ENCODE measurements at places on chromosomes 6 and 20. TPM values are rescaled to one million over a fixed set of nuclear protein-coding genes. Genes with fewer than 3 reads are reported as not detected.
A peak's percentile ranks its signal among the peaks of the same experiment; 100 is the strongest.

DNA sequence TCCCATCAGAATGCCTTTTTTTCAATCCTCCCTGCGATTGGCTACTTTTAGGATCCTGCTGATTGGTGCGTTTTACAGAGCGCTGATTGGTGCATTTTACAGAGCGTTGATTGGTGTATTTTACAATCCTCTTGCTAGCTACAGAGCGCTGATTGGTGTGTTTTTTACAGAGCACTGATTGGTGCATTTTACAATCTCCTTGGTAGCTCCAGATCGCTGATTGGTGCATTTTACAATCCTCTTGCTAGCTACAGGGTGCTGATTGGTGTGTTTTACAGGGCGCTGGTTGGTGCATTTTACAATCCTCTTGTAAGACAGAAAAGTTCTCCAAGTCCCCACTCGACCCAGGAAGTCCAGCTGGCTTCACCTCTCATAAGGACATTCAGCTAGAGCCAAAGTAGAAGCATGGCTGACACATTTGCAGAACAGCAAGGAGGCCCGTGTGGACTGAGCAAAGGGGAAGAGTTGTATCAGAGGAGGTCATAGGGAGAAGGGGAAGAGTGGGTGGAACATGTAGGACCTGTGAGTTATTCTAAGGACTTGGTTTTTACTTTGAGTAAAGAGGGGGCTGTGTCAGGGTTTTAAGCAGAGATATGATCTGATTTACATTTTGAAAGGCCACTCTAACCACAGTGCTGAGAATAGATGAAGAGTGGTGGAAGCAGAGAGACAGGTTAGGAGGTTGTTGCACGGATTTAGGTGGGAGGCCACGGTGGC, 2.6 kb downstream of the ALDH5A1 start:
- DNase-seq, result no peak

DNA sequence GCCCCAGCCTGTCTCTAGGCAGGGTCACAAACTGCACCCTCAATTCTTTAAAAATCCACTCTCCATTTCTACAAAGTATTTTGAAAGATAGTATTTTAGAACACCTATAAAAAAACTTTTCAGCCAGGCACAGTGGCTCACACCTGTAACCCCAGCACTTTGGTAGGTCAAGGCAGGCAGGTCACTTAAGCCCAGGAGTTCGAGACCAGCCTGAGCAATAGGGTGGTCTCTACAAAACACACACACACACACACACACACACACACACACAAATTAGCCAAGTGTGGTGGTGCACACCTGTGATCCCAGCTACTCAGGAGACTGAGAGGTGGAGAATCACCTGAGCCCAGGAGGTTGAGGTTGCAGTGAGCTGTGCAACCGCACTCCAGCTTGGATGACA, 30.2 kb downstream of the SLC23A2 start:
- DNase-seq, result no peak

- DNase-seq, result no peak
Observed at GRCh38 chr20:35854713-35855348, 83.0 kb downstream of the PHF20 start.

DNA sequence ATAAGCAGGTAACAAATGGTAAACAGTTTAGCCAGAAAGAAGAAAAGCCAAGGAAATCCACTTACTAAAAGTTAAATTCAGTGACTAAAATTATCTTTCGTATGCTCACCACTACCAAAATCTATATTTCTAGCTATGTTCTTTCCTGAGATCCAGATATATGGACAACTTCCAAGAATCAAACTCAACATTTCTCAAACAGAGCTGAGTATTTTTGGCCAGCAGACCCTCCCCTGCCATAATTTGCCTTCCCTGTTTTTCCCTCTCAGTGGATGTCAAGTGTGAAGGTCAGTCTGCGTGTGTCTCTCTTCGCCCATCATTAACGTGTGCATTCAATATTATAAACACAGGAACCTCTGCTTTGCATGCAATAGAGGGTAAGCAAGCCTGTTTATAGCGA, 42.0 kb downstream of the PRKN start:
- no peak for DNase-seq

- DNase-seq, result no peak
Observed at GRCh38 chr20:23111307-23111943, 25.3 kb upstream of the CD93 start.

DNA sequence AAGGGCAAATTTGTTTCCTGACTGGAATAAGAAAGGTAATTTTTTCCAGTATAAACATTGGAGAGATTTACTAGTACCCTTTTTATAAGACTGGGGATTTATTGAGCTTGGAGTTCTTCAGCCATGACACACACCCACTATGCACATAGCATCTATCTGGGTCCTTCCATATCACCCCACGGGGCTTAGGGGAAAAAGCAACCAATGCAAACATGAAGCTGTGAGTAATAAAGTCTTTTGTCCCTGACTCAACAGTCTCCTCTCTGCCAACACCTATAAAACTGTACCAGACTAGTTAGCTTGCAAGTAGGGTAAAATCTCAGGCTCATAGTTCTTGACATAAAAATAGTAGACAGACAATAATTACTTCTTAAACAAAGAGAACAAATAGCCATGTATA, 23.4 kb downstream of the COL21A1 start:
- no peak for DNase-seq

GRCh38 chr6:89208551-89208950, 8.6 kb downstream of the GABRR1 start:
- DNase-seq, result peak; percentile 66

DNA sequence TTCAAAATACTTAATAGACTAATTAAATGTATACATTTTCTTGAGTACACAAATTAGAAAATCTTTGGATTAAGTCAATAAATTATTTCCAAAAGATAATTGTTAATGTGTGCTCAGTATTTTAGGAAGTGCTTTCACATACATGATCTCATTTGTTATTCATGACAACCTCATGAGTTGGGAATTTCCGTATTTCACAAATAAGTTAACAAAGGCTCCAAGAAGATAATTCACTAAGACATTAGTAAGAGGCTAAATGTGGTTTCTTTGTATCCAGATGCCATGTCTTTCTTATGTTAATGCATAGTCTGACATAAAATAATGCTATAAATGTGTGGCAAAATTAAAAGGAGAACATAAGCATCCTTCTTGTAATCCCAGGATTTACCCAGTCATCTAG, 79.5 kb upstream of the TCF21 start:
- no peak for DNase-seq

DNA sequence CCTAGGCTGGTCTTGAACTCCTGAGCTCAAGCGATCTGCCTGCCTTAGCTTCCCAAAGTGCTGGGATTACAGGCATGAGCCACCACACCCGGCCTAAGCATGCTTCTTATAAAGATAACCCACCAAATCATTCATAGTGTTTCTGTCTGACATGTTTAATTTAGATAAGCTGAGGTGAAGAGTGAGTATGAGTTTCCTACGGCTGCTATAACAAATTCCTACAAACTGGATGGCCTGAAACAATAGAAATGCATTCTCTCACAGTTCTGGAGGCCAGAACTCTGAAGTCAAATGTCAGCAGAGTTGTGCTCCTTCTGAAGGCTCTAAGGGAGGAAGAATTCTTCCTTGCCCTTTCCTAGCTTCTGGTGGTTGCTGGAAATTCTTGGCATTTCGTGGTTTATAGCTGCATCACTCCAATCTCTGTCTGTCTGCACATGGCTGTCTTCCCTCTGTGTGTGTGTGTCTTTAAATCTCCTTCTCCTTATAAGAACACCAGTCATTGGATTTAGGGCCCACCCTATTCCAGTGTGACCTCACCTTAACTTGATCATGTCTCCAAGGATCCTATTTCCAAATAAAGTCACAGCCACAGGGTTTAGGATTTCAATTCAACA, 29.9 kb downstream of the MAPK13 start:
- DNase-seq, result no peak

DNA sequence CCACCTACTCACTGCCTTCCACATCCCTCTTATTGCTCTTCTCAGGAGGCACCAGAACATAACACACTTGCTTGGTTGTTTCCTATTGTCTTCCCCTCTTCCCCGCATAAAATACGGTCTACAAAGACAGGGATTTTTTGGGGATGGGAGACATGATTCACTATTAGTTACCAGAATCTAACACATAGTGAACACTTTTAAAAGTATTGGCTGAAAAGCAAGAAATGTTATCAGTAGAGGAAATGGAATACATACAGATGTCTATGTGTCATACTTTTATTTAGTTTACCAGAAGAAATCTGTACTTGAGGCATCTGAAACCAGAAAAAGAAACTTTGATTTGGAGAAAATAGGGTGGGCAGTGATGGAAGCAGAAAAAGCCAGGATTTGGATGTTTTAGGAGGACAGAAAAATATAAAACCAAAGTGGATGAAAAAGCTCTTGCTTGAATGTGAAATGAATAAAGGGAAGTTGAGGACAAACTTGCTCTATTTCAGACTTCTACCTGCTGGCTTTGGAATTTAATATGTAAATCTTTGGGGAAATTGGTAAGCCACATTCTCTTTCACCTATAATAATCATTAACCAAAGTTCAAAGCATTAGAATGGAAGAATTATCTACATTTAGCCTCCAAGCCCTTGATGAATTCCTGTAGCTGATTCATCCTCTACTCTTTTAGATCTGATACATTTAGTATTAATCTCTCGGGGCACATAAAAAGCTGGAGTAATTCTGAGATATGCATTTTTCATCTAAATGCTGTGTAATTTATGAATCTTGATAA, 82.6 kb downstream of the DOK5 start:
- DNase-seq, result no peak

- no peak for DNase-seq
Observed at GRCh38 chr6:154583546-154584188, 73.2 kb upstream of the CNKSR3 start.

- no peak for DNase-seq
Observed at GRCh38 chr6:100565439-100566104, 100.9 kb upstream of the SIM1 start.

GRCh38 chr20:52001999-52002666, 189.4 kb downstream of the ZFP64 start:
- no peak for DNase-seq

- DNase-seq, result no peak
Observed at GRCh38 chr20:43947316-43947710, 32.7 kb downstream of the TOX2 start.

GRCh38 chr6:147467428-147467827, 41.1 kb upstream of the SAMD5 start:
- no peak for DNase-seq

- DNase-seq, result no peak
Observed at GRCh38 chr6:159438106-159438505, 254.9 kb downstream of the SOD2 start.

DNA sequence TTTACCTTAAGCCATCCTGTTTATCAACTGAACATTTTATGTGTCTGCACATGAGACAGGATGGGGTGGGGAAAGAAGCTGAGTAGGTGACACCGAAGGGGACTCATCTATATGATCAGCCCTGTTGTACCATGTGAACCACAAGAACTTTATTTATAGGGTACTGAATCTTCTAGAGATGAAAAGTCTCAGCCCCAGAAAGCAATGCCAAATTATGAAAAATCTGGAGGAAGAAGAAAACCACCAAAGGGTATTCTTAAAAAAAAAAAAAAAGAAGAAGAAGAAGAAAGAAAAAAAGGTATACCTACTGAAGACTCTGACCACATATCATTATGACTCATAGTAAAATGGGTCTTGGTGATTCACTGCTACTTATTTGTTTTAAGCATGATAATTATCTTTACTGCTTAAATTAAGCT, 39.8 kb upstream of the HBS1L start:
- DNase-seq, result no peak

DNA sequence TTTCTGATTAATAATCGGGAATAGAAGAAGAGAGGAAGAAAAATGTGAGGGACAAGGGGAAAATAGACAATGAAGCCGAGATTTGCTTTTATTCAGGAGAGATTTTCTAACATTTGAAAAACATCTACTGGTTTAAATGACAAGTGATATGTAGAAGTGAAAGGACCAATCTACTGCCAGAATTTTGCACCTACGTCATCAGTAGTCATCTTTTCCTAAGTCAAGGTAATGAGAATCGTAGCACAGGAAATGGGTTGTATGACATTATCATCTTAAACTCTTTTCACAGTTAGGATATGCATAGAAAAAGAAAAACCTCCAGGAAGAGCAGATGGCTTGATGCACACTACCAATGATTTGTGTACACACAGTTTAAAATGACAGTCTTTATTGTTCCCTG, 45.3 kb upstream of the RAB32 start:
- no peak for DNase-seq

DNA sequence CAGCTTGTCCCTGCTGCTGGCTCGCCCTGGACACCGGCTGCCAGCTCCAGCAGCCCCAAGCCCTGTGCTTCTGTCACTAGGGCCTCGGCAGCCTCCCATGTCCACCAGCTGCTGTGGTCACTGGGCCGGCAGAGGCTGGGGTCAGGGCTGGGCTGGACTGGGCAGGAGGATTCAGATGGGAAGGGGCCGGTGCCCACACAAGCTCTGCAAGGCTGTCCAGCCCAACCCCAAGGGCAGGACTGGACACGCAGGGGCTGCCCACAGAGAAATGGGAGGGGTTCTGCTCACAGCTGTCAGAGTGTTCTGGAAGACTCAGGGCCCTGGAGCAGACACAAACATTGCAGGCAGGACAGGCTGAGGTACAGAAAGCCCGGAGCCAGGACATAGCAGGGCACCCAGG, 65.6 kb downstream of the ADNP start:
- DNase-seq, result no peak

GRCh38 chr20:20455926-20456325, 88.0 kb downstream of the INSM1 start:
- no peak for DNase-seq

GRCh38 chr6:125919618-125920017, 37.0 kb upstream of the HINT3 start:
- no peak for DNase-seq

DNA sequence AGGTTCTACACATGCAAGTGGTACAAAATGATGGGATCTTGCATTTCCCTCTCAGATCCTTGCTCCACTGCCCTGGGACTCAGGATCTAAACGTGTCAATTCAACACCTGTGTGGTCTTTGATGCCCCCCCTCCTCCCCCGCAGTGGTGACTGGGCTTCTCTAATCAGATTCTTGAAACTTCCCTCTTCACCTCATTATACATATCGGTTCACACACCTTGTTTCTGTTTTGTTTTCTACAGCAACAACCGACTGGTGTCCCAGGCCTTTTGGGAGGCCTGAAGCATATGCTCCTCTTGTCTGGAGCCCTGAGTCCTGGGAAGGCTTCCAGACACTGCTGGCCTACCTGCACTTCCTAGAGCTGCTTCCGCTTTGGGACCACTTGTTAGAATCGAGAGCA, 20.0 kb downstream of the SAMD3 start:
- DNase-seq, result no peak

DNA sequence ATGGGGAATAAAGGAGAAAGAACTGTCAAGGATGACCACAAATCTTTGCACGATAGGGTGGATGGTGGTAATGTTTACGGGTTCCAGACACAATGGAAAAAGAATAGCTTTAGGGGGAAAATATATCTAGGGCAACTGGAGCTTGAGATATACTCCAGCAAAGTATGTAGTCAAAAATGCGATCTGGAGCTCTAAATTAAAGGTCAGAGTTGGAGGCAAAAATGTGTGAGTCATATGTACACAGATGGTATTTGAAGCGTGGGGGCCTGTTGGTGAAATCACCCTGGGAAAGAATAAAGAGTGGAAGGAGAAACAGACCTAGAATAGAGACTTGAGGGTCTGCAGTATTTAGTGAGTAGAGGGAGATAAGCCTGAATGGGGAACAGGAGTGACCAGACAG, 633.9 kb upstream of the CHD6 start:
- DNase-seq, result no peak

The CD40 gene
- 6.3 TPM for total RNA-seq

The CAPN11 gene
- 0.20 TPM for total RNA-seq

The CD24 gene
- total RNA-seq, result 285 TPM

The UNC93A gene
- total RNA-seq, result not detected

The RIPPLY2 gene
- 11.4 TPM for total RNA-seq

The BAG2 gene
- total RNA-seq, result 6.0 TPM

The CLIC5 gene
- 5.1 TPM for total RNA-seq

The GABRR2 gene
- total RNA-seq, result 0.39 TPM

The PSMG4 gene
- 23.7 TPM for total RNA-seq

Data from spinal cord (tissue), 10 donors.